ENCODE measurements at places on chromosomes 11 and 22.

DNA sequence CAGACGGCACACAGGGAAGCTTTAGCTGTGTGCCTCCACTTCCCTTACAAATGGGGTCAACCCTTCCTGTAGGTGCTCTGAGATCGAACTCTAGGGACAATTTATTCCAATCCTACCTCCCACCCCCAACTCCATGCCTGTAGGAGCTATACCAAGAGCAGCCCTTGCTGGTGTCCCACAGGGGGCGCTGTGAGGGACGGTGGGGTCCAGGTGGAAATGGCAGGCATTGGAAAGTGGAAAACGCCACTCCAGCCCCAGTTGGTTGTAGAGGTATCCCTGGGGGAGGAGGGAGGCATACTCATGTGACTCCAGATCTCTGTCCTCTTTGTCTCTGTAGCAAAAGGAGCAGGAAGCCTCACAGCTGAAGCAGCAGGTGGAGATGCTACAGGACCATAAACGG, 161.3 kb downstream of the MYO18B start:
- DNase-seq, result no peak

- no peak for DNase-seq
Observed at GRCh38 chr11:10798330-10798928, 10.3 kb downstream of the EIF4G2 start.

DNA sequence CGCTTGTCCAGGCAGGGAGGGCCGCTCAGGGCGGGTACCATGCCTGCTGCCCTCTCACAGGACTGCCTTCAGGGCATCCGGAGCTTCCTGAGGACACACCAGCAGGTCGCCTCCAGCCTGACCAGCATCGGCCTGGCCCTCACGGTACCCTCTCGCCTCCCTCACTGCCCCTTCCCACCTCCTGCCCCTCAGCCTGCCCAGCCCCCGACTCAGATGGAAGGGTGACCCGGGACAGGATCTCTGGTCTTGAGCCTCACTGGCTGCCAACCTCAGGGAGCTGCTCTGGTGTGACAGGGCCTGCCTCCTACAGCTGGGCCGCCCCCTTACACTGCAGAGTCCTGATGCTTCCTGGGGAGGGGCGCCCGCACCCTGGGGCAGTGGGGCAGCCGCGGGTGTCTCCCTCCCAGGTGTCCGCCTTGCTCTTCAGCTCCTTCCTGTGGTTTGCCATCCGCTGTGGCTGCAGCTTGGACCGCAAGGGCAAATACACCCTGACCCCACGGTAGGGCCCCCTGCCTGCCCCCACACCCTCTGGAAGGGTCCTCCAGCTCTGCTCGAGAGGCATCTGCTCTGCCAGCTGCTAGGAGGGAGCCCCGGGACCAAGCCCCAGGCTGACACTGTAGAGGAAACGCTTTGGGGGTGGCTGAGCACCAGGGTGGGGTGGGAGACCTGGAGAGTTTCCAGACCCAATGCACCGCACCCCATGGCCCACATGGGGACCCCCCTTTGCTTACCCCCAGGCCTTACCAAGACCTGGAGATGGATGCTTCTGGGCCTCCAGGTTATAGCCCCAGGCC, 14.6 kb downstream of the TSPAN32 start:
- DNase-seq, result no peak

- no peak for DNase-seq
Observed at GRCh38 chr11:56776809-56777208, 28.3 kb upstream of the OR9G4 start.

- no peak for DNase-seq
Observed at GRCh38 chr11:68825571-68825970, 16.1 kb downstream of the CPT1A start.

GRCh38 chr22:38449776-38450175, 5.2 kb downstream of the KCNJ4 start:
- no peak for DNase-seq

- DNase-seq, result no peak
Observed at GRCh38 chr11:46119352-46120216, 1.7 kb downstream of the PHF21A start.

DNA sequence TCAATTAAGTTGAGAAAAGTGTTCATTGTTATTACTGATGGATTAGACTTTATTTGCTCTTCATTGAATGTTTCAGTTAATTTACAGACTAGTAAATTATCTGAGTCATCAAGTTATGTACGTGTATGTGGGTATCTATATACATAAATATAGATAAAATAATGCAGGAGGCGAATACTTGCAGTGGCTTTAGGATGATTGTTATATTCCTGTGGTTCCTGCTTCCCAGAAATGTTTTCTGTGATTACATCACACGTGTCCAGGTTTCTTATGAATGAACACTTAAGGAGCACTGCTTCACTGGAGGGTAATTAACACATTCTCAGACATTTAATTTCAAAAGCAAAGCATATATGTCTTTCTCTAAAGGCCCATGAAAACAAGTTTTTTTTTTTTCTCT, 28.4 kb downstream of the YAP1 start:
- DNase-seq, result no peak

DNA sequence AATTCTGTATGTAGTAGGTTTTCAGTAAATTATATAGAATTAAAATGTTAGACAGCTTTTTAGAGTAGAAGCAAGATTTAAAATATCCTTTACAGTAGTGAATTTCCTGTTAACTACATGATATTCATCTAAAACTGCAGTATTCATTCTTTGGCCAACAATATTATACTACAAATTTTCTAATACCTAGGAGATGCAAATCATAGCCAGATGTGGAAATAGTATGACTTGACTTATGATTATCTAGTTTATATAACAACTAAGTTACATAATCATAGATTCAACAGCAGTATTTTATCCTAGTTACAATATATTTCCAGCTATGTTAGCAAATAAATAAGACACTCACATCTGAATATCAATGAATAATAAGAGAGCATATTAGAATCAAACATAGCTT, 163.2 kb downstream of the MSANTD4 start:
- DNase-seq, result no peak
